Activated CD4-positive, alpha-beta T cell treated with anti-CD3 and anti-CD28 coated beads, Interleukin-2, Interleukin-4, amounts not matched to agents 100 ng/mL and 50 ng/mL, durations not matched to agents 16 hours and 8 hours (primary cell): ENCODE measurements at places on chromosomes 5 and 9.
A peak's percentile ranks its signal among the peaks of the same experiment; 100 is the strongest.

- DNase-seq, result no peak
Measured at GRCh38 chr9:118652912-118653311, 716.3 kb downstream of the BRINP1 start.

GRCh38 chr5:34818717-34819116 is 20.2 kb upstream of the TTC23L start:
- DNase-seq, result no peak

DNA sequence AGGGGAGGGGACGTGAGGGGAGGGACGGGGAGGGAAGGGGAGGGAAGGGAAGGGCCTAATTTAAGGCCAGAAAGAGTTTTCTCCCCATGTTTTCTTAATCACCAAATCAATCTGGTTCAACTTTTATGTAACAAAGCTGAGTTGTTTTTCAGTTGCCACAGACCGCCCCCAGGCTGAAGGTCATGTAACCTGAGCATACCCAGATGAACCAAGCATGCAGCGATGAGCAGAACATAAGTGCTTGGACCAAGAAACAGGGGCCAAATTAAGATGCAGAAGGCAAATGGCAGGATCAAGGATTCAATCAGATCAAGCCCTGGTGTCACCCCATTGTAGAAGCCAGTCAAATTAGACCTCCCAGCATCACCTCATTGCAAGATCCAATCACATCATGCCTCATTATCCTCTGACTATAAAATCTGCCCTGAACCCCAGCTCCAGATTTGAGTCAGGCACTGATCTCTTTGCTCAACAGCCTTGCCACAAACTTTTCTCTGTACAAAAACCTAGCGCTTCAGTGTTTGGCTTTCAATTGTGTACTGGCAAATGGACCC is 113.5 kb upstream of the TNPO1 start:
- peak; percentile 4 for DNase-seq

- peak; percentile 22 for DNase-seq
Measured at GRCh38 chr9:4666042-4666699, at the start of gene SPATA6L. Gene SPATA6L, minus strand, starts transcription at chr9:4666480. Its CDS starts 230 bp downstream, at chr9:4666250.

- peak; percentile 40 for DNase-seq
Measured at GRCh38 chr5:132506094-132506692, 15.6 kb upstream of the IRF1 start.

DNA sequence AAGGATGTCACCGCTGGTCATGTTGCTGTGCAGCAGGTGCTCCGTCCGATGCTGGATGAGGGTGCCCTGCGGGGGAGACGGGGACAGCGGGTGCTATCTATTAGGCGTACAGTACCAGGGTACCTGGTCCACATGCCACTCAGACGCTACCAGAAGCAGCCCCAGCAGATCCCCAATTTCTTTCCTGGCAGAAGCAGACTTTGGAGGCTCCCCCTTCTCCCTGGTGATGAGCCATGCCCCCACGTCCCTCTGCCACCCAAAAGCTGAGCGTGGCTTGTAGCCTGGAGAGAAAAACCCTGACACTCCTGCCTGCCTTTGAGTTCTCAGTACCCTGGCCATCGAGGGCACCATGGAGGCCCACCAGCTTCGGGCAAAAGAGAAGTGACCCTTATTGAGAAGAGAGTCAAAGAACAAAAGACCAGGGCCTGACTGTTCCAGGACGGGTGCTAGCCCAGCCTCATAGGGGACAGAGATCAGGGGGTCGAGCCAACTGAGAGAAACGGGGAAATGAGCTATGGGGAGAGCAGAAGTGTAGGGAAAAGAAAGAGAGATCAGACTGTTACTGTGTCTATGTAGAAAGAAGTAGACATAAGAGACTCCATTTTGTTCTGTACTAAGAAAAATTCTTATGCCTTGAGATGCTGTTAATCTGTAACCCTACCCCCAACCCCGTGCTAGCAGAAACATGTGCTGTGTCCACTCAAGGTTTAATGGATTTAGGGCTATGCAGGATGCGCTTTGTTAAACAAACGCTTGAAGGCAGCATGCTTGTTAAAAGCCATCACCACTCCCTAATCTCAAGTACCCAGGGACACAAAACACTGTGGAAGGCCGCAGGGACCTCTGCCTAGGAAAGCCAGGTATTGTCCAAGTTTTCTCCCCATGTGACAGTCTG is 62.0 kb upstream of the ZNF354B start:
- no peak for DNase-seq
